ENCODE measurements at places on chromosomes 6 and 20.

DNA sequence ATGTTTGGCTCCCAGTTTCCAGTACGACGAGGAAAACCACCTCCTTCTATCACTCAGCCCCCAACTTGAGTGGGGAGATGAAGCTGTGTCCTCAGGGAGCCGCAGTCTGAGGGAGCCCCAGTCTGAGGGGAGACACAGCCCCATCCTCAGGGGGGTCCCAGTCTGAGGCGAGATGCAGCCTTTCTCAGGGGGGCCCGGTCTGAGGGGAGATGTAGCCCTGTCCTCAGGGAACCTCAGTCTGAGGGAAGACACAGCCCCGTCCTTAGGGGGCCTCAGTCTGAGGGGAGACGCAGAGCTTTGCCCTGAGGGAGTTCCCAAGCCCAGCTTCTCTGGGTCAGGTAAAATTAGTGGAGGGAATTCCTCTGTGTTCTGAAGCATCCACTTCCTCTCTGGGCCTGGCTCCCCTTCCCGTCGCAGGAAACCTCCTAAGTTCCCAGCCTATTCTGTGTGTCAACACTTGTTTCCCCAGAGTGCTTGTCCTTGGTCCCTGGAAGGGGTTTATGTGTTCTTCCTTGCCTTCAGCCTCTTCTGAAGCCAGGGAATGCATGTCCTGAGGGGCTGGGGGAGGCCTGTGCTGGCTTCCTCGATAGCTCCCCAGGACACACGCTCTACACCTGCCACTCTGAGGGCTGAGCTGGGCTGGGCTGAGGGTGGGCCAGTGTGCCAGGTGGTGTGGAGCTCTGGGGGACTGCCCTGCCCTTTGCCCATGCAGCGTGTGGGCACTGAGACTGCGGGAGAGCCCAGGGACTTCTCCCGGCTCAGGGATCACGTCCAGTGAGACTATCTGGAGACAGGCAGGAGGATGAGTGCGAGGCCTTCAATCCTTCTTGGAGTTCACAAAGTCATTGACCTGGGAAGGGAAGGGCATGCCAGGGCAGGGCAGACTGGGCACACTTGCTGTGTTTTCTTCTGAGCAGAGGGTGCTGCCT lies 55.4 kb downstream of the VEGFA start:
- DNase-seq: no peak

- DNase-seq: no peak
Observed at GRCh38 chr6:110352563-110353262, 5.4 kb downstream of the METTL24 start.

DNA sequence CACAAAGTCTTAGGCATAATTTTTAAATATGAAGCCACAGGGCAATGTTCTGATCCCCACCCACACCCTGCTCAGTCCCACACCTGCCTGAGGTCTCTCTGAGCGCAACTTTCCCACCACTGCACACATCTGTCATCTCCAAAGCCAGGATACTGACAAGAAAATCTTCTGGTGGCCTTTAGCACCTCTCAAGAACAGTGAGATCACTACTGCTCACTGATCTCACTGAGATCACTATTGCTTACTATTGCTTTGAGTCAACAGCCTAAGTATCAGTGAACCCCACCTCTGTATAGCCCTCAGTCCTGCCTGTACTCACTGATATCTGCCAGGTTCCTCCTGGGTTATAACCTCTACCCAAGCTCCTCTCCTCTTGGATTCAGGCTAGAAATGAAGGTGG lies 6.4 kb downstream of the TNFRSF21 start:
- no peak for DNase-seq

- no peak for DNase-seq
Observed at GRCh38 chr6:52976149-52976548, 18.9 kb downstream of the GSTA4 start.

All from HEK293T (cell line).